ENCODE measurements at places on chromosomes 6 and 20.
A peak's percentile ranks its signal among the peaks of the same experiment; 100 is the strongest.

- DNase-seq, result no peak
Observed at GRCh38 chr6:22102671-22103070, 194.2 kb downstream of the PRL start.

DNA sequence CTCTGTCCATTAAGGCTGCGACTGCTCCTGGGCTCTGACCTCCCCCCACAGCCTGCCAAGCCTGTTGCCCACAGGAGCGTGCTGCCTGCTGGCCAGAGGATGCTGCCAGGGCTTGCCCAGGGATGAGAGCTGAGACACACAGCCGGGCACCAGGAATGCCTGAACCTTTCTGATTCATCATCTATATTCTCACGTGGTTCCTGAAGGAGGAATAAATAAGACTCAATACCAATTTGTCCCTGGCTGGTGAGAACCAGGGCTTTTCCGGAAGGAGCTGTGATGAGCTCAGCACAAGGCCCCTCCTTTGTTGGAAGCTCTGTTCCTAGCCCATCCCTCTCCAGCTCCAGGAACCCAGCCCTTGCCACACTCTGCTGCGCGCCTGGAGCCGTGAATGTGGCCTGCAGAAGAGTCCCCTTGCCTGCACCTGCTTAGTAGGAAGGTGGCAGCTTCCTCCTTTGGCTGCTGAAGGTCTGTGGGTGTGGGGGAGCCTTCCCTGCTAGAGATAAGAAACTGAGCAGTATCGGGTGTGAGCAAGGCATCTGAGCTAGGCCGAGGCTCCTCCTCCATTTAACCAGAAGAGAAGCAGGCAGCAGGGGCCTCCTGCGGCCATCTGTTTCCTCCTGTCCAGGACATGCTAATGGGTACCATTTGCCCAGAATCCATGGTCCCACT is 37.9 kb downstream of the SYNDIG1 start:
- DNase-seq, result no peak

GRCh38 chr6:154298297-154298696 is 58.3 kb downstream of the IPCEF1 start:
- DNase-seq, result peak; percentile 30

- DNase-seq, result no peak
Observed at GRCh38 chr6:143024977-143025376, 35.7 kb upstream of the AIG1 start.

DNA sequence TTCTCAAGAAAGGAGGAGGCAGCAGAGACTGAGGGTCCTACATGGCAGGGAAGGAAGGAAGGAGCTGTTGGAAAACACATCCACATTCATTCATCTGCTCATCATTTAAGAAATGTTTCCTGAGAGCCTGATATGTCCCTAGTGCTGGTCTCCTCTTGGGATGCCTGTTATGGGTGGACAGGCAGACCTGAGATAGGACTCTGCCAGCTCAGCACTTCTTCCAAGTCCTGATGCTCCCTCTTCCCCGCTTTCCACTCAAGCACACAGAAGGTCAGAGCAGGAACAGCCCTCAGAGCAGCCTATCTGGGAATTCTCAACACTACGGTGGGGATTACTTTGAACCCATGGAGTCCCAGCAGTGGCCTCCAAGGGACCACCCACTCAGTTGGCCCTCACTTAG is 8.0 kb upstream of the SIRPD start:
- no peak for DNase-seq

DNA sequence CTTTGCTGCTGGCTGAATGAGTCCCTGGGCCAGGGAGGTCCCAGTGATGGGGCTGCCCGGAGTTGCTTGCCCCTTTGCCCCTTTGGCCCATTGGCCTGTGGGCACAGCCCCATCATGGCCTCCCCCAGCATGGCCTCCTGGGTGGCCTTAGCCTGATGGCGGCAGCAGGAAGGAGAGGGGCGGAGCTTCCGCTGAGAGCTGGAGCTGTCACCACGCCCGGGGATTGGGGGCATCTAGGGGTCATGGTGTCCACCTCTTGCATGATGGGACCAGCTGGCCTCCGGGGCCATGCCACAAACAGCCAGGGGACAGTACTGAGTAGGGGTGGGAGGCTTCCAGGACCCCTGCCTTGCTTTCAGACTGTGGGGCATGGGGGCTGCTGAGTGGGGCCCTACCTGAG is 31.5 kb upstream of the GATA5 start:
- DNase-seq, result no peak

DNA sequence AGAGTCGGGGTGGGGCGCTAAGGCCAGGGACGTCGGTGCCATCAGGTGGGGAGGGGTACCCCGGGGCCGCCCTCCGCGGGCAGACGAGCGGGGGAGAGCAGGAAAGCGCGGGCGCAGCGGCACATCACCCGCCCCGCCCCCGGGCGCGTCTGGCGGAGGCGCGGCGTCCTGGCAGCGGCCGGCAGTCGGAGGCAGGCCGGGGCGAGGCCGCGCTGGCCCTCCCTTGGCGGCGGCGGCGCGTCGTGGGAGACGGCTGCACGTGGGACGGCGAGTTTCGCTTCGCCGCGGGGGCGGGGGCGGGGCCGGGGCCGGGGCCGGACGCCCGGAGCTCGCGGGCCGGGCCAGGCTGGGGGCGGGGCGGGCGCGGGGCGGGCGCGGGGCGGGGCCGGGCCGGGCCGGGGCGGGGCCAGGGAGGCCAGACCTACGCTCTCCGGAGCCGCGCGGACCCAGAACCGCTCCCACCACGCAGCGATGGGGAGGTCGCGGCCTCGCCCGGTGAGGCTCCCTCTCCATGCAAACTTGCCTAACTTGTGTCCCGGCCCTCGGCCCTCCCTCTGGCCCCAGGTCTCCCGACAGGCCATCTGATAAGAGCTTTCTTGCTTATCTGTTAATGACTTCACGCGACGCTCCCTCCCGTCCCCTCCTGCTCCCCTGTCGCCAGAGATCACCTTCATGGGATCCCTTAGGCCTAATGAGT is 12.5 kb downstream of the ITPR3 start:
- DNase-seq, result peak; percentile 66

DNA sequence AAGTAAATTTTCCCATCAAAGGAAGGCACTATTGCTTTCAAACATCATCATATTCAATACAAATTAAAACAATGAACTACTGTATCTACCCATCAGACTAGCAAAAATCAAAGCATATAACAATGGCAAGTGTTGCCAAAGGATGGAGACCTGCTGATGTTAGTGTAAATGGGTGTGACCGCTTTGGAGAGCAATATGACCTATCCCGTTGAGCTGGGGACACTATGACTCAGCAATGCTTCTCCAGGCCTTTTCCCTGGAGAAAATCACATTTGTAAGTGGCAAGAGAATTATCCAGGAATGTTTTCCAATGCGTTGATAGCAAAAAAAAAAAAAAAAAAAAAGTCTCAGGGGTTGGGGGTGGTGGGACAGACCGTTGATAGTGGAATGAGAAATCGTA is 46.1 kb downstream of the PHACTR3 start:
- no peak for DNase-seq

GRCh38 chr6:2817903-2818443 is 23.7 kb downstream of the SERPINB1 start:
- DNase-seq, result no peak

GRCh38 chr6:113082745-113083144 is 735.6 kb downstream of the RFPL4B start:
- DNase-seq, result no peak

DNA sequence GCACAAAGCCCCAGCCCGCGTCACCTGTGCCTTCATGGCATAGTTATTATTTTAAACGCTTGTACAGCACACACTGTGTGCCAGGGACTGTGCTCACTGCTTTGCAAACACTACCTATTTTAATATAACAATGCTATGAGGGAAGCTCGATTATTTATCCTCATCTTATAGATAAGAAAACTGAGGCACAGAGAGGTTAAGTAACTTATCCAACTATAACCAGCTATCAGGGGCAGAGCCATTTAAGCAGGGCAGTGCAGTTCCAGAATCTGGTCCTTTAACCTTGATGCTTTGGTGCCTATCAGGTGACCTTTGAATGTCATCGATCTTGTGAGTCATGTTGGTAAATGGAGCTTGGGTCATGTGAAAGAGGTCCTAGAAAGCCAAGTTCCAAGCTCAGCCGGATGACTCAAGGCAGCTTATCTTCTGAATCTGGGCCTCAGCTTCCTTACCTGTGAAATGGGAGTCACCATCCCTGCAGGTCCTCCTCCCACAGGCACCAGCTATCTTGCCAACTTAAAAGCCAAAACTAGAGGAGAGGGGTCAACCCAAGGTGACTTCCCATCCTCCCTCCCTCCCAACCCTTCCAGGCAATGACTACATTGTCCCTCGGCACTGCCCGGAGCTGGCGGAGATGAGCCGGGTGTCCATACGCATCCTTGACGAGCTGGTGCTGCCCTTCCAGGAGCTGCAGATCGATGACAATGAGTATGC is 56.4 kb upstream of the TTPAL start:
- DNase-seq, result no peak

DNA sequence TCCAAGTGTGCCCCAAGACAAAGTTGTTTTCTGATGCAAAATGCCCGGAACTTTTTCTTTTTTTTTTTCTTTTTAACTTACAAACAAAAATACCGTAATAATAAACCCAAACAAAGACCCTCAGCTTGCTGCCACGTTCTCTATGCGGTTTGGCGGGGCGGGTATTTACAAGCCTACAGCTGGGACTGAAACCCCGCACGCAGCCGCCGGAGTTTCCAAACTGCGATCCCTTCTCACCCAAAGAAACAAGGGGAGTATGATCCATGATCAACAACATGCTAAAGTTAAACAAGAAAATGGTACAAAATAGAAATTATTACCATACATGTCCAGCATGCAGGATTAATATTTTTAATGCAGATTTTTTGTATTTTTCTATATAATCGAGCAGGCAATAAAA is 2.1 kb downstream of the MAFB start:
- no peak for DNase-seq

DNA sequence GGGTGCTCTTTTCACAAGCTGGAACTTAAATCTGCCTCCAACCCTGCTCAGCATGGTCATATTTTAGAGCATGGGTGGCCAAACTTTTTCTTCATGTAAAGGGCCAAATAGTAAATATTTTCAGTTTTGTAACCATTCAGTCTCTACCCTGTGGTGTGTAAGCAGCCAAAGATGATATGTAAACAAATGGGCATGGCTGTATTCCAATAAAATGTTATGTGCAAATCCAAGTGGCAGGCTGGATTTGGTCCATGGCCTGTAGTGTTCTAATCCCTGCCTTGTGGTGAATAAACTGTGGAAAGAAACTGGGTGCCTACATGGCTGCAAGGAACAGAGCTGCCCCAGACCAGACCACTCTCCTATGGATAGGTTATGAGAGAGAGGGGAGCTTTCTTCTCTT is 32.7 kb downstream of the OGFRL1 start:
- no peak for DNase-seq

- DNase-seq, result no peak
Observed at GRCh38 chr20:50513169-50514034, 3.2 kb downstream of the PTPN1 start.

DNA sequence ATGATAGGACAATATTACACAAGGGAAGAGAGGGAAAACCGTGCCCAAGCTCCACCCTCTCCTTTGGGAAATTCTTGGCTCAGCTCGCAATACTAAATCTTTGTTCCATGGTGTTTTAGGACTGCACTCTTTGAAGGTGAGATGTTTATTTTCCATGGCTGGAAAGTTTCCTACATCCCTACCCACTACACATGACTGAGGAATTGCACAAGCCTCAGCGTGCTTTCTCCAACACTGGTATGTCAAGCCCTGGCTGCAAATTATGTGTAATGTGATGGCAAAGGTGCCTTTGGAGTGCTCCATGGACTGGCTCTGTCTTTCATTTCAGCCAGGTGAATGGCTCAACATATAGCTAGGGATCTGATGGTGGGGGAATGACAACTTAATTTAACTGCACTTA is 134.3 kb downstream of the ISM1 start:
- no peak for DNase-seq

DNA sequence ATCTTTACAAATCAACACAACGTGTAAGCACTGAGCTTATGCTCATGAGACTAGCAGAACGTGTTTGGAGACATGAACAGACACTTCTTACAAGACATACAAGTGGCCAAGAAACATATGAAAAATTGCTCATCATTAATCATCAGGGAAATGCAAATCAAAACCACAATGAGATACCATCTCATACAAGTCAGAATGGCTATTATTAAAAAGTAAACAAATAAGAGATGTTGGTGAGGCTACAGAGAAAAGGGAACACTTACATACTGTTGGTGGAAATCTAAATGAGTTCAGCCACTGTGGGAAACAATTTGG is 327.9 kb upstream of the SOX4 start:
- no peak for DNase-seq

DNA sequence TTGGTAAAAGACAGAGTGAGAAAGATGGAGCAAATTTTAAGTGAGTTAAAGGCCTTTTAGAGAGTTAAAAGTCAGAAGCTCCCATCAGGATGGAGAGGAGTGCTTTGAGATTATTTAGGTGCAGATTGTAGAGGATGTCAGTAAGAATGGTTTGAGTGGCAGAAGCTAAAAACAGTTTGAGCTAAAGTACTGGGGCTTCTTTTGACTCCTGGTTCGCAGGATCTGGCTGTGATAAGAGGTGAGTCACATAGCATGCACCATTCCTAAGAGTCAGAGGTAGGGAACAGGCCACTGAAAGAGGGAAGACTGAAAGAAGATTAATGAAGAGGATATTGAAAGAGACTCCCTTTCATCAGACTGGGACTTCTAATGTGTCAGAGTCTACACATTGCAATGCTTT is 1047.9 kb upstream of the MAP3K7 start:
- no peak for DNase-seq

- no peak for DNase-seq
Observed at GRCh38 chr6:14585689-14586088, 468.1 kb downstream of the CD83 start.

GRCh38 chr6:169575365-169575764 is 126.5 kb downstream of the WDR27 start:
- no peak for DNase-seq

- DNase-seq, result no peak
Observed at GRCh38 chr20:23270382-23270911, 80.1 kb upstream of the NXT1 start.

DNA sequence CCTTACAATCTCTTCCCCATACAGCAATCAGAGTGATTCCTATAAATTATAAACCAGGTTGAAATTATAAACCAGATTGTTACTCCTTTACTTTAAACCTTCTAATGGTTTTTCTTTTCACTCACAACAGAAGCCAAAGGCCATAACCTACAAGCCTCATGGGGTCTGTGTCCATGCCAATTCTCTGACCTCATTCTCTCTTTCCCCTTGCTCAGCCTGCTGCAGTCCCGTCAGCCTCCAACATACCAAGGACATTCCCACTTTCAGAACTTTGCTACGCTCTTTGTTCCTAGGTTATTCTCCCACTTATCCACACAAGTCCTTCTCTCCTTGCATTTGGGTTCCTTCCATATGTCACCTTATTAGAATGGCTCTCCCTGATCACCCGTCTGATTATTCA is 277.9 kb upstream of the TCF21 start:
- no peak for DNase-seq

DNA sequence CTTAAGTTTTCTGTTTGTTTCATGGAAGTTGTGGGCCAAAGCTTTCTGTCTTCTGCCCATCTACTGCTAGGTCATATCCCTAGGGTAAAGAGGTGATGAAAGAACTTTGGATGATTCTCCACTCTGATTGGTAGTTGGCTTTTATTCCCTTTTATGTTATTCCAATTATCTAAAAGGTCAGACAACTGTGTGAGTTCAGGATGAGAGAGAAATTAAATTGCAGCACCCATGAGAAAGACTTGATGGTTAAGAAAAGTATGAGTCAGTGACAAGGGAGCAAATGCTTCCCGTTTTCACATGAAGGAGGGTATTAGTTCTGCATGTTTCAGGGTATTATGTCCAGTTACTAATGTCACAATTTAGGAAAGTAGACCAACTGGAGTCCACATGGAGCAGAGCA is 136.3 kb downstream of the CD109 start:
- DNase-seq, result no peak
